ENCODE measurements at places on chromosomes 5 and 9. TPM values are rescaled to one million over a fixed set of nuclear protein-coding genes. Genes with fewer than 3 reads are reported as not detected.

The IFNA21 gene
- not detected for polyA plus RNA-seq

The RNF208 gene
- polyA plus RNA-seq: 2.5 TPM

The NEUROG1 gene
- polyA plus RNA-seq: not detected

GRCh38 chr9:21570643-21571275, 88.6 kb upstream of the IFNE start:
- DNase-seq: no peak

GRCh38 chr5:140202078-140202477, 27.1 kb downstream of the CYSTM1 start:
- DNase-seq: no peak

DNA sequence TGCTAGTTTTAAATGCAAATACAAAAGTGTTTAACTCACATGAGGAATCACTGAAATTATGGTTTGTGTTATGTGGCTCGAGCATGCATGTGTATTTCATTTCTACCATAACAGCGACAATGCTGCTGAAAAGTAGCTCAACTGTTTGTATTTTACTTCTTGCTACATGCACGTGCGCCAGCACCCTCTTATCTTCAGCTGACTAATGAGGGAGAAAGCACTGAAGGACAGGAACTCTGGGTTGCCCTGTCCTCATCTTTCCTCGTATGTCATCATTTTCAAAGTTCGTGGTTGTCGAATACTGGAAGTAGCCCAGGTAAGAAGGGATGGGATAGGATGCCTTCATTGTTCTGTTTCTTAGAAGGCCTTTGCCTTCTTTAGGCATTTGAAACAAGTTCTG, 120.3 kb downstream of the SYK start:
- no peak for DNase-seq

DNA sequence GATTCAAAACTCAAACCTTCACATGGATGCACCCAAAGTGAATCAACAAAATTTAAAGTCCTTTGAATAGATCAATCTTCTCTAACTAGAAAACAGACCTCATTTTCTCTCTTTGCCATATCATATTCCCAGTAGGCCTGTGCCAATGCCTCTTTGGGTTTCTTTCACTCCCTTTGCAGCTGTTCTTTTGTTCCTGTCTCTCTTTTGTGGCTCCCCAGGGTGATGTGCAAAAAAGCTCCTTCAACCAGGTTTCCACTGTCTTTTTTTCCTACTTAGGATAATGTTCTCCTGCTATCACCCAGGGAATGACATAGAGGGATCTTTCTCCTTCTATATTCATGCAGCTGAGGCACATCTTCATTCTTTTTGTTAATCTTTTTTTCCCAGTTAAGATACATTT, 54.6 kb downstream of the MARCHF3 start:
- no peak for DNase-seq

GRCh38 chr9:82532504-82533180, 530.3 kb downstream of the RASEF start:
- peak; percentile 40 for DNase-seq

DNA sequence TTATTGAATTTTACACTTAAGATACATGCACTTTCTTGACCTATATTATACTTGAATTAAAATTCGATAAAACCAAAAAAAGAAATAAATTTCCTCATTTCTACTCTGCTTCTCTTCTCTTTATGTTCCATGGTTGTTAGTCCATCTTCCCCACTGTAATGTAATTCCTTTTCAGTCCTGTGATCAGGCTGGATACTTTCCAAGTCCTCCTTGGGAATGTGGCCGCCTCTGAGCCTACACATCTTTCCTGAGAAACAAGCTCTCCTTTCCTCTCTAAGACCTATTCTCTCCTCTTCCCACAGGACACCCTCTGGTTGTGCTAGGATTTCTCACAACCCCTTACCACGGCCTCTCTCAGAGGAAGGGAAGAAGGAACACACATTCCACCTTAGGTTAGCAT, 285.1 kb downstream of the DNAH5 start:
- peak; percentile 17 for DNase-seq

DNA sequence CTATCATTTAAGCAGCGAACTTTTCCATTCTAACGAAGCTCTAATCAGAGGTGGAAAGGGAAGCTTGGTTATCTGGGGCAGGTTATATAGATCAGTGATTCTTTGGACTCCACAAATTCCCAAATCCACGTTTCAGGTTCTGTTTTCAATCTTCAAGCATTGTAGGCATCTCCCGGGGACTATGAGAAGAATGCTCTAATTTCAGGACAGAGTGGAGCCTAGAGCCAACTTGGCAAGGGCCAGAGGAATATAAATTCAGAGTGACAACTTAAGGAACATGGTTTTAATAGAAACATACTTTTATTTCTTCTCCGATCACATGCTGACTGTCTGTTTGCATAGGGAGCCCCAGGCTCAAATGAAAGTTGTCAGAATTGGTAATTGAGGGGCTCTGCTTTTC, 514.0 kb upstream of the KLF4 start:
- peak; percentile 76 for DNase-seq

DNA sequence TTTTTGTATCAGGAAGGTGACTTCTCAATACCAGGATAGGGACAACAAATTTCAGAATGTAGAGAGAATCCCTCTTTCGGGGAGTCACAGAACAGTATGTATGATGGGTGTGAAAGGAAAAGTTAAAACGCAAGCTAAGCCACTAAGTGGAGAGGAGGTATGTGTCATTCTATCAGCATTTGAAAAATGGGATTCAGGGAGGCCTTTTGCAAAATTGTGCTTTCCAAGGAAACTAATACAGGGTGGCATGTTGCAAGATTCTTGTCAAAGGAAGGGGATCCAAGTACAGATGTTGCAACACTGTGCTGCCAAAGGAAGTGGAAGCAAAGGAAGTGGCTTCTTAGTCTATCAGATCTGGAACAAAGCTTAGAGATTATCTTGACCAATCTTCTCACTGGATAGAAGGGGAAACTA, 12.6 kb upstream of the TNIP1 start:
- peak; percentile 59 for DNase-seq

GRCh38 chr5:107876261-107876660, 205.5 kb upstream of the EFNA5 start:
- DNase-seq: no peak
